ENCODE measurements at places on chromosomes 7 and 10.

- no peak for DNase-seq
Observed at GRCh38 chr7:157552295-157552993, 215.6 kb downstream of the DNAJB6 start.

GRCh38 chr7:82131215-82131614, 312.4 kb downstream of the CACNA2D1 start:
- DNase-seq = no peak

DNA sequence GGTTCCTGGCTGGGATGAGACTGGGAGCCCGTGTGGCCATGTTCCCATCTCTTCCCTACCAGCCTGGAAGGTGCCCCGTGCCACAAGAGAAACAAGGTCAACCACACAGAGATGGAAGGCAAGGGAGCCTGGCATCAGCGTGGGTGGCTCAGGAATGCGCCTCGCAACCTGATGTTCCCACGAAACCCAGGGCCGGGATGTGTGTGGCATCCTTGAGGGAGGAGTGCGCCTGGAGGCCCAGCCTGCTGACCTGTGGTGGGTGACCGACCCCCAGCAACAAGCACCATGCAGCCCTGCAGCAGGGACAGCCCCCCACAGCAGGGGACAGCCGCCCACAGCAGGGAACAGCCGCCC, 267.2 kb downstream of the ELFN1 start:
- no peak for DNase-seq

DNA sequence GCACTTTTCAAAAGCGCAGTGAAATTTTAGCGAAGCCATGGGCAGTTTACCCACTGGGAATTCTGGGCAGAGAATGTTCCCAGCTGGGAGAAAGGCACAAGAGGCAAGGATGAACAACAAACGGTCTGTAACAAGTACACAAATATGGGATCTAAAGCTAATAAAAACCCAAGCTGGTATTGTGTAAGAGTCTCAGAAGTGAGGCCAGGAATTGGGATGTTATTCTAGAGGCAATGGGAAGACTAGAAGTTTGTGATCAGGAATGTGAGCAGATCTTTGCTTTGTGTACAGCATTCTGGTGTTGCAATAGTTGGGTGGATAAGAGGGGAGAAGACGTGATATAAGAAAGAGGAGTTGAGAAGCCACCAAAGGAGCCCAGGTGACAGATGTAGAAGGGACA, 15.0 kb downstream of the FZD9 start:
- DNase-seq = no peak

GRCh38 chr7:24192691-24193090, 91.3 kb upstream of the NPY start:
- no peak for DNase-seq

DNA sequence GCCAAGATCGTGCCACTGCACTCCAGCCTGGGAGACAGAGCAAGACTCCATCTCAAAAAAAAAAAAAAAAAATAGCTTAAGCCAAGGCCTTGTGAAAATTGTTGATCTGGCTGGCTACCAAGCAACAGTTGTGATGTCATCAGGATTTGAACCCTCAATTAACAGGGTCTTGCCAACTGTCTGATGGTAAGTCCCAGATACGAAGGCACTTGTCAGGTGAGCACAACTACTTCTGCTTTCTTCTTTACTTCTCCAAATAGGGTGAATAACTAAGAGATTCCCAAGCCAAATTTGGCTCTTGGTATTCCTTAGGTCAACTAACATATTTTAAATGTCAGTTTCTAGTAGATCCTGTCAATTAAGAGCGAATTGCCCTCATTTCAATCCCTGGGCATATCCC, 47.4 kb downstream of the ANKRD61 start:
- no peak for DNase-seq

DNA sequence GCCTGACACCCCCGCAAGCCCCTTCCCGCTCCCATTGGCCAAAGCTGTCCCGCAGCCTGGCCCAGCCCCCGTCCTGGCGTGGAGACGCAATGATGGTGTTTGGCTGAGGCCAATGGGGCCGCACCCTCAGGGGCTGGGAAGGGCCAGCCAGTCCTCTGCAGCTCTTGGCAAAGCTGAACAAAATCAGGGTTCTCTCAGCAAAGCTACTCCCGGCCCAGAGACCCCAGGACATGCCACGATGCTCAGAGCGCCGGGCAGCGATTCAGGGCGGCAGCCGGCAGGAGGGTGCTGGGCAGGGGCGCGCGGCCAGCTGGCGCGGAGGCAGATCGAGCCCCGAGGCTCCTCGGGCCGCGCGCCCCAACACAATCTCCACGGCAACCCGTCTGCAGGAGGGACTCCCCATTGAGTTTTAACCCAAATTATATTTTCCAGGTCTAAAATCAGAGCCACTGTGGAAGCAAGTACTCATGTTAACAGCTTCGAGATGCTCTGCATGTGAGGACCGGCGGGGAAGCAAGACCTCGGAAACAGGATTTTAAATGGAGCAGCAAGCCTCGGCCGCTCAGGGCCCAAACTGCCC, 8.8 kb upstream of the CNPY1 start:
- no peak for DNase-seq

GRCh38 chr10:123995461-123996131, 97.8 kb downstream of the CHST15 start:
- DNase-seq = peak; percentile 58

- DNase-seq = no peak
Observed at GRCh38 chr7:7146837-7147236, 35.5 kb upstream of the C1GALT1 start.

GRCh38 chr7:101688183-101688831, 59.2 kb upstream of the MYL10 start:
- peak; percentile 77 for DNase-seq

DNA sequence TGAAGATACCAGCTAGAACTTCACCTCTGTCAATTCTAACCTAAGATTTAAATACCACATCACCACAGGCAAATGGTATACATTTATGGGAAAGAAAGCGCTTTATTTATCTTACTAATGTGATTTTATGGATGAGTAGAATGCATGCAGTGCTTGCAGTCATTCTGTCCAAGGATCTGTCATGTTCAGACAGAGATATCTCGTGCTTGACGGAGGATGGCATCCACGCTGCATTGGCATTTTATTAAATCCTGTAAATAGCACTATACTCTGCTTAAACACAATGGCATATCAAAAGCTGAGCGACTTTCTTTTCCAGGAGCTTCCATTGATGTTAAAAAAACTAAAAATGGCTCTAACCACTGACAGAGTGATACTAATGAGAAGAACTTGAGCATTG, 133.7 kb upstream of the CAV2 start:
- DNase-seq = no peak

GRCh38 chr7:97798046-97799019, 66.4 kb downstream of the TAC1 start:
- no peak for DNase-seq

DNA sequence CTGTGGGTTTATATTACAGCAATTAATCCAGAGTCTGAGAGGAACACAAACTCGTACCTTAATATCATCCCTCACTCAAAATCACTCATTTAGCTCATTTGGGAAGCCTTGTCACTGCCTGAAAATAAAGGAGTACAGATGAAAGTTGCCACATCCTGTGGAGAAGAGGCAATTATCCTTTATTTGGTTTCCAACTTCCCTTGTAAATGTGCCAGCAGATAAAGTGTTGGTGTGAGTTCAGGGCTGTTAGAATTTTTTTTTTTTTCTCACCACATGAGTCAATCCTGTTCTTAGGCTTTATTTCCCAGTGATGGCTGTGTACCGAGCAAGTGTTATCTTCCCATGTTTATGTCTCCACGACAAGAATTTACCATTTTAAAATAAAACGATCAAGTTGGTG, 99.0 kb upstream of the SMIM30 start:
- no peak for DNase-seq

- DNase-seq = peak; percentile 38
Observed at GRCh38 chr7:105015390-105015965, 1.5 kb downstream of the KMT2E start.

GRCh38 chr7:67306331-67306730, 309.7 kb downstream of the TYW1 start:
- DNase-seq = no peak

GRCh38 chr7:132697003-132697402, 120.7 kb upstream of the PLXNA4 start:
- no peak for DNase-seq

DNA sequence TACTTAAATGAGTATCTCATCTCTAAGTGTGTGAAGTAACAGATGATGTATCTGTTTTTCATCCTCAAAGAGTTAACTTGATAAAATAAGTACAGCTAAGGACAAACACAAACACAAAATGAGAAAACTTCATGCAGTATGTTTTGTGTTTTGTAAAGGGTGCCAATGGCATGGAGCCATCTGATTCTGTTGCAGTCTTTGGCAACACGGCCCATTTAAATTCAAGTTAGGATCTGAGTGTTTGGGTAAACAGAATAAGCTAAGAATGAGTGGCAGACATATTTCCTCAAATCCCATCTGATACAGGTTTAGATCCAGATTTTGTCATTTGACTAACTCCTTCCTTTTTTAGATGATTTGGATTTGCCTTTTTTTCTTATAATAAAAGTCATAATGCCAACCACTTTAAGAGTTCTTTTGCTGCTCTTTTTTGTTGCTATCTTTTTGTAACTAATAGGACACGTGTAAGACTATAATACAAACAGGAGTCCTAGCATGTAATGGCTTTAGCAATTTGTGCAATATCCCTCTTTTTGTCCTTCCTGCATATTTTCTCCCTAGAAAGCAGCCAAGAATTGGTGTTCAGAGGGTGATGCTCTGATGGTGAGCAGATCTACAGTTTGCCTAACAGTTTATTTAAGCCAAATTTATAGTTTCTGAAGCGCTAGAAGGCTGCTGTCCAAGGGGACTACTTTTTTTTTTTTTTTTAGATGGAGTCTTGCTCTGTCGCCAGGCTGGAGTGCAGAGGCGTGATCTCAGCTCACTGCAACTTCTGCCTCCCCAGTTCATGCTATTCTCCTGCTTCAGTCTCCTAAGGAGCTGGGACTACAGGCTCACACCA, 18.9 kb upstream of the ACTA2 start:
- DNase-seq = no peak

GRCh38 chr10:11141571-11142091, 124.0 kb downstream of the CELF2 start:
- DNase-seq = no peak

DNA sequence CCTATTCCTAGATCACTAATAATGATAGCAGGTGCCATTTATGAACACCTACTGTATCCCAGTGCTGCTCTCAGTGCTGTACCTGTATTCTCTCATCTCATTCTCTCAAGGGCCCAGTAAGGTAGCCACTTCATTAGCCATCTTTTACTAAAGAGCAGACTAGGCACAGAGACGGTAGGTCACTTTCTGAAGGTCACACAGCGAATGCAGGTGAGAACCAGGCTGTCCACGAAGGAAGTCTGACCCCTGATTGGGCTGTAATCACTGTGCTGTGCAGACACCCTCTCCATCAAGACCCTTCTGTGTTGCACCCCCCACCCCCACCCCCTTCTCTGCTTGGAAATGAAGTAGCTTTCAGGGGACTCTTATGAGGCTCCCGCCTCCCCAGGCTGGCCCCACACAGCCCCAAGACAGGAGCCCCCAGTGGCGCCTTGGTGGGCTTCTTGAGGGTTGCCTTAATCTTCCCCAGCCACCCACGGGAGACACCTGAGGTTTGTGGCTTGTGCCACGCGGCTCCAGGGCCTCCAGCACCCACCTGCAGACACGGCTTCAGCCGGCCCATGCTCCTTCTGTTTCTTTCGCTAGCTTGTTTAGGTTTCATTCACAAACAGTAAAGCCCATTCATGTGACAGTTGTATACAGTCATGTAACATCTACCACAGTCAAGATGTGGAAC, 81.7 kb upstream of the FAM20C start:
- no peak for DNase-seq

- no peak for DNase-seq
Observed at GRCh38 chr7:127708201-127708600, 56.2 kb downstream of the SND1 start.

GRCh38 chr10:112826018-112826697, 123.9 kb upstream of the TCF7L2 start:
- no peak for DNase-seq

DNA sequence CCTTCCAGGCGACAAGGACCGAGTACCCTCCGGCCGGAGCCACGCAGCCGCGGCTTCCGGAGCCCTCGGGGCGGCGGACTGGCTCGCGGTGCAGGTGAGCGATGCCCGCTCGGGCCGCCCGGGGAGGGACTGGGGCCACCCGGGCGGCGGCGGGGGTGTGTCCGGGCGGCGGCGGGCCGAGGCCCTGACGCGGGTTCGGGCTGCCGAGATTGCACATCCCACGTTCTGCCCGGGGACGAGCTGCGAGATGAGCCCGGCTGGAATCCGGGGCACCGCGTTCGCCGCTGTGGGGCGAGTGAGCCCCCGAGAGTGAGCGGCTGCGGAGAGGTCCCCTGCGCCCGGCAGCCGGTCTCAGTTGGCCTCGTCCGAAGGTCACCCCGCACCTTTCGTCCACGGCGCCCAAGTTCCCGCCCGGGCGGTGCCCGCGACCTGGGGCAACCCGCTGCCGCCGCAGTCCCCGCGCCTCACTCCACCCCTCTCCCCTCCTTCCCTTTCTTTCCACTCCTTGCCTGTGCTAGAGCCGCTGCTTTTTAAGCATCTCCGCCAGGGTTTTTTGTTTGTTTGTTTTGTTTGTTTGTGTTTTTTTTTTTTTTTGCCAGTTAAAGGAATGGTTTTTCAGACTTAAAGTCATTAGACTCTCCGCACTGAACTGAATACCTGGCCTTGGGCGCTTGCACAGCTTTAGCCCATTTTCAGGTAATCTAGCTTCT, 515 bp downstream of the RALA start:
- no peak for DNase-seq

GRCh38 chr7:104848138-104848990, 165.6 kb upstream of the KMT2E start:
- peak; percentile 7 for DNase-seq

- no peak for DNase-seq
Observed at GRCh38 chr7:135166338-135166990, 4.0 kb downstream of the CYREN start.

DNA sequence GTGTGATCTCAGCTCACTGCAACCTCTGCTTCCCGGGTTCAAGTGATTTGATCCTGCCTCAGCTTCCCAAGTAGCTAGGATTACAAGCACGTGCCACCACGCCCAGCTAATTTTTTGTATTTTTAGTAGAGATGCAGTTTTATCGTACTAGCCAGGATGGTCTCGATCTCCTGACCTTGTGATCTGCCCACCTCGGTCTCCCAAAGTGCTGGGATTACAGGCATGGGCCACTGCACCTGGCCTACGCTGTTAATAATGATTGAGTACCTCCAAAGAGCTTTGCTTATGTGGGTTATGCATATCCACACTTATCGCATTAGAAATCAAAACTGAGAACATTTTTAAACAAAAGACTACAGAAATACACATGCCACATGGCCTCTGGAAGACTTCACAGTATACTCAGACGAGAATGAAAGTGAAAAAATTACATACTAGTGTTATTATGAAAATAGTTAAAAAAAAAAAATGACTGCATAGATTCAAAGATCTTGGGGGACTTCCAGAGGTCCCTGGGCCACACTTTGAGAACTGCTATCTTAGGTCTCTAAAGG, 25.4 kb downstream of the RPP38 start:
- no peak for DNase-seq

GRCh38 chr10:48609441-48609840, 4.6 kb upstream of the ARHGAP22 start:
- DNase-seq = no peak

DNA sequence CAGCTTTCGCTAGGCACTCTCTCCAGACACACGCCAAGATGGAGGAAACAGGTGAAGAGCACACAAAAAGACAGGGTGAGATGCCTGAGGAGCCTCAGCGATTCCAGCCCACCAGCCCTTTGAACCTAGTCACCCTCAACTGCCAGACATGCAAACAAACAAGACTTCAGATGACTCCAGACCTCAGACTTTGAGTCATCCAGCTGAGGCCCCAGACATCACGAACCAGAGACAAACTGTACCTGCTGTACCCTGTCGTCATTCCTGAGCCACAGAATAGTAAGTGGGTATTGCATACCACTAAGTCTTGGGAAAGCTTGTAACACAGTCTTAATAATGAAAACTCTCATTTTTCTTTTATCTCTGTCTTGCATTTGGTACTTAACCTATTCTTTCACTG, 126.6 kb upstream of the LSM8 start:
- DNase-seq = no peak

Data from CD4-positive, alpha-beta T cell treated with Interleukin-1 beta for 1 hour (primary cell).